Muscle of leg (tissue), 16 donors: ENCODE measurements at places on chromosomes 2 and 18. TPM values are rescaled to one million over a fixed set of nuclear protein-coding genes. Genes with fewer than 3 reads are reported as not detected.

GRCh38 chr2:239475161-239476028 is 74.6 kb upstream of the HDAC4 start:
- no peak for DNase-seq

DNA sequence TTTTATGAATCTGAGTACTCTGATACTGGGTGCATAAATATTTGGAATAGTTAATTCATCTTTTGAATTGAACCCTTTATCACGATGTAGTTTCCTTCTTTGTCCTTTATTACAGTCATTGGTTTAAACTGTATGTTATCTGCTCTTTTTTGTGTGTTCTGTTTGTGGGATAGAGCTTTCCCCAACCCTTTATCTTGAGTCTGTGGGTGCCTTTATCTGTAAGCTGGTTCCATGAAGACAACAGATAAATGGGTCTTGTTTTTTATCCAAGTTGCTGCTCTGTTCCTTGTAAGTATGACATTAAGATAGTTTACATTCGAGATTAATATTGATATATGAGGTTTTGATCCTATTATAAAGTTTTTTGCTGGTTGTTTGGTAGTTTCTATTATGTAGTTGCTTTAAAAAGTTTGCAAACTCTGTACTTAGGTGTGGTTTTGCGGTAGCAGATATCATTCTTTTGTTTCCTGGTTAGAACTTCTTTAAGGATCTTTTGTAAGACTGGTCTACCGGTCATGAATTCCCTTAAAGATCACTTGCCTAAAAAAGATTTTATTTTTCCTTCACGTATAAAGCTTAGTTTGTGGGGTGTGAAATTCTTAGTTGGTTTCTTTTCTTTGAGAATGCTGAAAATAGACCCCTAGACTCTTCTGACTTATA is 1451.3 kb upstream of the SLC39A10 start:
- no peak for DNase-seq

- no peak for DNase-seq
These were observed 137.5 kb downstream of the CTIF start for GRCh38 chr18:48676346-48676745.

C2orf76 gene
- 11.9 TPM for total RNA-seq

EFHD1 gene
- total RNA-seq, result 7.0 TPM

DNA sequence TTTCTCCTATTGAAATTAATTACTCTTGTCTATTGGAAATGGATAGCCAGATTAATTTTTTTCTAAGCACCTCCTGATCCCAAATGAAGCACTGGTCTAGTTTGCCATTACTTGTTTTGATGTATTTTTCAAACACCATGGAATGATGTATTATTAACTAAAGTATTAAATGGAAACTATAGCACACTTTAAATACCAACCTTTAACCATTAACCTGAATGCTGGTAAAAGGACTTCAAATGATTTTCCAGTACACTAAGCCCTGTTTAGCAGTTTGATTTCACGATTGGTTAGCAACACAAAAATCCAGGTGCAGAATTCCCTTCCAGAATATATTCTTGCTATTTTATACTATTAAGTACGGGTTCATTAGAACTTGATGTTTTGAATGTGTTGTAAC is 37.3 kb downstream of the COL4A3 start:
- no peak for DNase-seq

GRCh38 chr2:181188605-181189004 is 208.2 kb downstream of the UBE2E3 start:
- DNase-seq, result no peak

DNA sequence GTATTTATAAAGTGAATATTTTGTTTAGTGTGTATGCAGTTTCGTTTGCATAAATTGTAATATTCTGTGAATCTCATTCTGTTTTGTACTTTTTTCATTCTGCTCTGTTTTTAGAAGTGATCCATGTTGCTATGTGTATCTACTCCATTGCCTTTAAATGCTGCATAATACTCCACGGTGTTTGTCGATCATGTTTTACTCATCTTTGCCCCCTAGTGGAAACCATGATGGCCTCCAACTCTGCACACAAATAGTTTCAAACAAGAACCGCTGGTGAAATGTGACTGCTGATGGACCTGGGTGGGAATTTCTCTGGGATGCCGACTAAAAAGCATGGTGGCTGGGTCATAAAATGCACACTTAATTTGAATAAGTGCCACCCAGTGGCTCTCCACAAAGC is 32.0 kb upstream of the SKOR2 start:
- DNase-seq, result no peak

DNA sequence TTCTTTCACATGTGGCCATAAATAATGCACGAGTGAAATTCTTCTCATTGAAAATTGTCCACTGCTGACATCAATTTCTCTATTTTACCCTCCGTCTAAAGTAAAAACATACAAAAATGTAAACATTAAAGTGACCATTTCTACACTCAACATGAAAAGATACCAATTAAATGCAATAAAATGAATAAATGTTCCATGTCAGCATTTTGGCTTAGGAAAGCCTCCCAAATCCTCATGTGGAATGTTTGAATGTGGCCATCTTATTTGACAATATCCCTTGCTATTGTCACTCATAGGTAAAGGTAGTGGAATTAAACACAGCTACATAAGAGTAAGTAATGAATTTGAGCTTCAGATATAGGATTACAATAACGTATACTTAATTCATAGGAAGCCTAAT is 60.8 kb downstream of the ZNF521 start:
- DNase-seq, result no peak

GRCh38 chr2:64943387-64944150 is 45.6 kb upstream of the SLC1A4 start:
- peak; percentile 62 for DNase-seq
